ENCODE measurements at places on chromosomes 16 and 17. TPM values are rescaled to one million over a fixed set of nuclear protein-coding genes. Genes with fewer than 3 reads are reported as not detected.

DNA sequence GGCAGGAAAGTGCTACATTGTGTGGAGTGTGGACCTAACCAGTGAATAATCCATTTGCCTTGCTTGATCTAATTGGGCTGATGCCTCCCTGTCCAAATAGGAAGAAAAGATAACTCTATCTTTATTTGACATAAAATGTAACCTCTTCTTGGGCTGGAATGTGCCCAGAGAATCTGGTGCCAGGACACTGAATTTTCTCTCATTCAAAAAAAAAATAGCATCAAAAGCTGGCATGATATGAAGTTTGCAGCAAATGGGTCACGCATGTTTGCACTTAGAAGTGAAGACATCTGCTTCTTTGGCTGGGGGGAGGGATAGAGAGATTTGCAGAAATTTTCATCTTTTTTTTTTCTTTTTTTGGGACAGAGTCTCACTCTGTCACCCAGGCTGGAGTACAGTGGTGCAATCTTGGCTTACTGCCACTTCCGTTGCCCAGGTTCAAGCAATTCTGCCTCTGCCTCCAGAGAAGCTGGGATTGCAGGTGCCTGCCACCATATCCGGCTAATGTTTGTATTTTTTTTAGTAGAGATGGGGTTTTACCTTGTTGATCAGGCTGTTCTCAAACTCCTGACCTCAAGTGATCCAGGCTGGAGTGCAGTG is 478.2 kb upstream of the EEF2KMT start:
- no peak for DNase-seq

DNA sequence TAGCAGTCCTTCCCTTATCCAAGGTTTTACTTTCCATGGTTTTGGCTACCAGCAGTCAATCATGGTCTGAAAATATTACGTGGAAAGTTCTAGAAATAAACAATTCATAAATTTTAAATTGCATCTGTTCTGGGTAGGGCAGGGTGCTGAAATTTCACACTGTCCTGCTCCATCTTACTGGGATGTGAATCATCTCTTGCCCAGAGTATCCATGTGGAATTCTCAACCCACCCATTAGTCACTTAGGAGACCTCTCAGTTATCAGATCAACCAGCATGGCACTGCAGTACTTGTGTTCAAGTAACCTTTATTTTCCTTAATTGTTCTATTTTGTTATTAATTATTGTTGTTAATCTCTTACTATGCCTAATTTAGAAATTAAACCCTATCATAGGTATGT is 202.8 kb upstream of the CPHXL start:
- no peak for DNase-seq

DNA sequence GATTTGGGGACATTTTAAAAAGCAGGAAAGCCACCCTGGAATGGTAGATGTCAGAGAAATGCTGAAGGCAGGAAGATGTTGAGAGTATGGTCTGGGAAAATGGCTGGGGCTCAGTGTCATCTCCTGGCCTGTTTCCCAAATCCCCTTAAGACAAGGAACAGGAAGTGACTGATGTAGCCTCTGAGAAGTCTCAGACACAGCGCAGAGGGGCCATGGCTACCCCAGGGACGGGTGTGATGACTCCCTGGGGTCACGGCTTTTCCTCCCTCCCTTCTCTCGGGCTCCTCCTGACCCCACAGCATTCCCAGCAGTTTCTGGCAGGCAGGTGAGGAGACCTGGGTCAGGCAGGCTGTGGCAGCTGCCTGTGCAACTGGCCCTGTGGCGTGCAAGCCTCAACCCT is 45.4 kb downstream of the RAP1GAP2 start:
- no peak for DNase-seq

- DNase-seq, result no peak
Observed at GRCh38 chr17:49035470-49036269, 38.5 kb downstream of the IGF2BP1 start.

GRCh38 chr16:52066962-52067361 is 480.0 kb downstream of the TOX3 start:
- DNase-seq, result no peak

GRCh38 chr16:56041556-56042140 is 149.6 kb upstream of the GNAO1 start:
- DNase-seq, result peak; percentile 22

DNA sequence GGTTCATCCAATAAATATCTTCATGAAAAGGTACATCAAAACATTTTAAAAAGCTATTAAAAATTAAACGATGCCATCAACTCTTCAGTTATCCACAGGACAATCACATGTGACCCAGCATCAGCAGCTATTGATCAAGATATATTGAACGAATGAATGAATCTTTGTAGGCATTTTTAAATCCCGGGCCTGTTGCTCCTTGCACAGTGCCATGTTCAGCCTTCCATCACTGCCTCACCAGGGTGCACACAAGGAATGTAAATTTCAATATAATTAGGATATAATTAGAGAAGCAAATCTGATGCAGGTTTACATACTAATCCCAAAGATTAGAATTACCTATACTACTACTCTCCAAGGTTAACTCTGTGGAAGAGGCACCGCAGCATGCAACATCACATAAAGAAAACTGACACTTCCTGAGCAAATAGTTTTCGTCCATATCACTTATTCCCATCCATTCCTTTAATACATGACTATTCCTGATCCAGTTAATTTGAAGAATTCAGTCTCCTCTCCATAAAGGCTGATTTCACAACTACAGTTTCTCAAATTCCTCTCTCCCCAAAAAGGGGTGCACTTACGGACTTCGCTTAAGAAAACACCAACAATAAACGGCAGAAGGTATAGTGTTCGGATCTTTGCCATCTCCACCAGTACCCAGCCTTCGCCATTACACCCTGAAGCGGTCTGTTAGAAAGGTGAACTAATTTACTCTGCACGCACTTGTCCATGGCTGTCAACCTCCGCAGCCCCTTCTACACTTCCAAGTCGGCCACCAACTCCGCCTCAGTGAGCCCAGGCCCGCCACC is 938 bp downstream of the NCOR1 start:
- no peak for DNase-seq

DNA sequence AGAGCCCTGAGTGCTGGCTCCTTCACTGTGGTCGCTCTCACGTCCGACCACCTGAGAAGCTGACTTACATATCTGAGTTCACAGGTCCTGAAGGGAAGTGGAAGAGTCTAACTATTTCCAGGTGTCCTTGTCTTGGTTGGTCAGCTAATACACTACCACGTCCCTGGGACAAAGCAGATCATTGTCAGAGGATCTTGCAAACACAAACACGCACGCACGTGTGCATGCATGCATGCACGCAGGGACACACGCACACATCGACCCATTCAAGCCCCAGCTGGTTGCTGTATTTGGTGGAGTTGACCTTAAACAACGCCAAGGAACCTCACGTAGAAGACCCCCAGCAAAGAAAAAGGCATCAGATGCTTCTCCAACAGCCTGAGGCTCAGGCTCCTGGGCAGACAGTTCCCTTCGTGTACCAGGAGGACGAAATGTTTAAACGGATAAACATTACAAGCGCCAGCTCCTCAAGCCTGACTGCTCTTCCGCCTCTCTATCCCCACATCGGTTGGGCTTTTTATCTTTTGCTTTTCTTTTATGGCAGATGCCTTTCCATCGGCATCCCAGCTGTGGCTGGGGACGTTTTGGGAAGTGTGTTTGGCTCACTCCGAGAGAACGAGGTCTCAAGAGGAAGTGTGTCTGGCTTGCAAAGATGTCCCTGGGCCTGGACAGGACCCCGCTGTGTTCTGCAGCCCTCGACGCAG is 95.8 kb downstream of the TBC1D16 start:
- no peak for DNase-seq

DNA sequence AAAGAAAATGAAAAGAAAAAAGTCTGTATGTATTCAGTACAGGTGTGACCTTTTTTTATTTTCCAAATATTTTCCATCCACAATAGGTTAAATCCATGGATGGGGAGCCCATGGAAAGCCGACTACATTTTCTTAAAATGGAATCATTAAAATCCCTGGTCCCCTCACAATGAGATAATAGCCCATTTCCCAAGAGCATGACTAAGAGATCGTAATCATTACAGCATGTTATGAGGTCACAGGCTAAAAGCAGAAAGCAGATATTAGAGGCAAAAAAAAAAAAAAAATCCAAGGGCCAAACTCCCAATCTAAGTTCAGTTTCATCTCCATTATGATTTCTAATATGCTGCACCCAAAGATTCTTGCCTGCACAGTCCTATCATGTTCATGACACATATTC is 44.7 kb downstream of the CYTH1 start:
- DNase-seq, result no peak

DNA sequence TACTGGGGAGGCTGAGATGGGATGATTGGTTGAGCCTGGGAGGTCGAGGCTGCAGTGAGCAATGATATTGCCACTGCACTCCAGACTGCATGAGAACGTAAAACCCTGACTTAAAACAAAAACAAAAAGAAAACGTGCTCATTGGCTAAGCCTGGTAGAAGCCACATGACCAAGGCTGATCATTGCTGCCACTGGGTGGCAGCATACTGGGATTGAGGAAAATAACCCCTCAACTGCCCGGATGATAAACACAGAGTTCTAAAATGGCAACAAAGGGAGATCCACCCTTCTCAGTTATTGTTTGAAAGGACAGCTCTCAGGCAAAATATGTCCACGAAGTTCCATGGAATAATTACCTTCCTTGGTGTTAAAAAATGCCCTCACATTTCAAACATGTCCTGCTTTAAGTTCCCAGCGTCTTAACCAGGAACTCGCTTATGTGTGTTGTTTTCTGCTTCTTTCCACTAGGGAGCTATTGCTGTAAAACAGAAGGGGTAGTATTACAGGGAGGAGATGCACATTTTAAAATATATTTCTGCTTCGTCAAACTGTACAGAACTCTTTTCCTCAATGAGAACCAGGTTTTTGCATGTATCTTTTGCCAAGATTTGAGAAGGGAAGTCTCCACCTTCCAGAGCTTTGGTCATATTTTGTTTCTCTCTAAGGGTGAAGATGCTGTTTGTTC is 675.3 kb downstream of the MAF start:
- DNase-seq, result no peak

DNA sequence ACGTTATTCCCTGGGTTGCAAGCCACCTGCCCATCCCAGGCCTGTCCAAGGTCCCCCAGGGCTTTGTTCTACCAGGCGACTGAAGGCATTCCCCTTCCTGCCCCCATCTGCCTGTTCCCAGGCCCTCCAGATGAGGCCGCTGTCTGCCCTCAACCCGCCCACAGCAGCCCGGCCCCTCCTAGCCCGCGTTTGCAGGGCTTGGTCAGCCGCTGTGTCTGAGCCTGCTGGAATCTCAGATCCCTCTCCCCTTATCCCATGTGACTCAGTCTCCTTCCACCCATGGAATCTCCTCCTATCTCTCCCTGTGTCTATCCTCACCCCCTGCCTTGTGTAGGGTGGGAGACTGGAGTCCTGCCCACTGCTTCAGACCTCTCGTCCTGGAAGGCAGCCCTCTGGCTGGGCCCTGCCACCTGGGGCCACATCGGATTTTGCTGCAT is 186.0 kb upstream of the TNRC6C start:
- peak; percentile 81 for DNase-seq

DNA sequence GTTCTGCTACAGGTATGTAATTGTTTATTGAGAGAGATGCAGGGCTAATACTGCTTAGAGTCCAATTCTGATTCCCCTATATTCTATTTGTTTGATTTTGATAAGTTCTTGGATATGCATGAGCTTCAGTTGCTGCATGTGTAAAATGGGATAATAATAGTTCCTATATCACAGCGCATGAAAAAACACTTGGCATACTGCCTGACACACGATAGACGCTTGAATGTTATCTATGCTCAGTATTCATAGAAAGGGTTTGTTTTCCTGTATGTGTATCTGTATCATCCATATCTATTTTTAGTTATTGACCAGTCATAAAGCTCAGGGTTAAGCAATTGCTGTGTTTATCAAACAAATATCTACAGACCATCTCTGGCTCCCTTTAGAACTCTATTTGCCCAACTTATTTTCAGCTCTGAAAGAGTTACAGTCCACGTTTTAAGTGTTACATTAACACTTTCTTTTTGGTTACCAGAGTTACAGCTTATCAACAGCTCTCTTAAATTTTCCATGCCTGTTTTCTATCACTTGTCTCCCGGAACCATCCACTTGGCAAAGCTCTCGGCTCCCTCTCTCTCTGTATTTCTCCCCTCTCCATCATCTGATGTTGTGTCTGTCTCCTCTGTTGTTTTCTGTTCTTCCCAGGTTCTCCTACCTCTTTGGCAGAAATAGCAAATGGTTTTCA is 334.8 kb downstream of the CBLN1 start:
- no peak for DNase-seq

DNA sequence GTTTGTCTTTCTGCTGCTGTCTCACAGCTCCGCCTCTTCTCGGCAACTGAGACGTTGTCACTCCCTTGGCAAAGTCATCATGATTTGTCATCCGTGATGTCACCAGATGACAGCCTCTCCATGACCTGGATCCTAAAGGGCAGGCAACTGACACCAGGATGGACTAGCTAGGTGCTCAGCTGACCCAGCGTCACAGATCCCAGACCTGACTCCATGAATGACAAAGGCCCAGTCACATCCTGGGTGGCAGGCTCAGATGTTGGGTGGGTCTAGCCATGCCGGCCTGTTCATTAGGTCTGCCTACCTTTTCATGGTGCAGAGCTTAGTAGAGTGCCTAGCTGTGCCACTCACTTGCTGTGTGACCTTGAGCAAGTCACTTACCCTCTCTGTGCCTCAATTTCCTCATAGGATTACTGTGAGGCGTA is 3.8 kb upstream of the TMEM238L start:
- no peak for DNase-seq

Gene KRT20
- not detected for total RNA-seq

Gene BAHCC1
- 9.3 TPM for total RNA-seq

Gene IL34
- 2.7 TPM for total RNA-seq

Gene KRTAP3-2
- not detected for total RNA-seq

Gene PSMD11
- total RNA-seq, result 69.5 TPM

Gene KIF18B
- 0.06 TPM for total RNA-seq

Gene MTSS2
- total RNA-seq, result 73.1 TPM

Gene SLC13A2
- total RNA-seq, result not detected

All from heart left ventricle (tissue), 16 donors.